ENCODE measurements at places on chromosomes 7 and 10.

DNA sequence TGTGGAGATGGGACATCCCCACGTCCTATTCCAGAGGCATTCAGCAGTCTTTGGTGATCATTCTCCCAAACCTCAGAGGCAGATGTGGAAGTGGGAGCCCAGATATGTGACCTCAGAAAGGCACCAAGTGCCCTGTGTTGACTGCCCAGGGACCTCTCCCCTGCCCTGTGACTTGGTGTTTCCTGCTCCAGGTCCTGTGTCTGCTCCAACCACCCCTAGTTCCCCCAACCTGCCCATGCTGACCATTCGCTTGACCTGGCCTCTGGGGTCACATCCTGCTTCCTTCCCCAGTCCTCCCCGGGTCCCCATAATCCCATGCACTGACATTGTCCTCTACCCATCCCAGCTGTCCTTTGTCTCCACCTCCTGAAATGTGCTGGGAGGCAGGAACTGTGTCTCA, 7.6 kb downstream of the CYP26A1 start:
- no peak for DNase-seq

DNA sequence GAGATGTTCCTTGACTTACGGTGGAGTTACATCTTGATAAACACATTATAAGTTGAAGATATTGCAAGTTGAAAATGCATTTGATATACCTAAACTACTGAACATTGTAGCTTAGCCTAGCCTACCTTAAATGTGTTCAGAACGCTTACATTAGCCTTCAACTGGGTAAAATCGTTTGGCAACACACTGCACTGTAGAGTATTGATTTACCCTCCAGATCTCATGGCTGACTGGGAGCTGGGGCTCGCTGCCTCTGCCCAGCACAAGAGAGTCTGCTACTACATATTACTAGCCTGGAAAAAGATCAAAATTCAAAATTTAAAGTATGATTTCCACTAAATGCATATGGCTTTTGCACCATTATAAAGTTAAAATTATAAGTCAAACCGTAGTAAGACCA, 7.5 kb upstream of the AGR3 start:
- DNase-seq, result no peak

GRCh38 chr10:62005281-62005680, 103.8 kb downstream of the ARID5B start:
- no peak for DNase-seq

DNA sequence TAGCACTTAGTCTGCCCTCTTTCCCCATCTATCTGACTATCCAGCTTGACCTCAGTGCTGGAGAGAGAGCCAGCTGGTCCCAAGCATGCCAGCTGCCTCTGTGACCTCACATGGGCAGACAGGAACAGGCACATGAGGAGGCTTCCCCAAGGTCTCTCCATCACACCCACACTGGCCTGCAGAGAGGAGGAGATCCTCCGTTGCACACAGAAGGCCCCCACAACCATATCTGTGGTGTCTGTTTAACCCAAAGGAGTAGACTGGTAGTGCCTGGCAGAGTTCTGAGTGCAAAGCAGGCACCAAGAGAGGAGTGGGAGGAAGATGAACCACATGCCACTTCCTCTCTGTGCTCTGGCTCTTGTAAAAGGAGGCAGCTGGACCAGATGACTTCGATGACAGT, 4.8 kb upstream of the ANK3 start:
- DNase-seq, result no peak

GRCh38 chr7:45434167-45434784, 139.9 kb upstream of the ADCY1 start:
- DNase-seq, result no peak

DNA sequence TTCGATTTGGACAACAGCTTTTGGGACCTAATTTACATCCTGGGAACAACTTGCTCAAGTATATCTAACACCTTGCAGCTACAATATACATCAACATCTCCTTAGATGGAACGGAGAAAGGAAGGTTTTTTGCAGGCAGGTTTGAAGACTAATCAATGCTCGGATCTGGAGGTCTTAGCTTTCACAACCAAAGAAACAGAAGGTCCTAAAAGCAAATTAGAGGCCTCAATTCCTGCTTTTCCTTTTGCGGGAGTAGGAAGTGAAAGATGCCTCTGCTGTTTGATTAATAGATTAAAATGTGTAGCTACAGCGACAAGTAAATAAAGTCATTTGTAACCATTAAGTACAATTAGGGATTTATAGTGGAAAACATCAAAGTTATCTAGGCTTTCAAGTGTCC, 3.7 kb upstream of the SP8 start:
- DNase-seq, result no peak

- no peak for DNase-seq
Measured at GRCh38 chr7:139913021-139913844, 84.2 kb downstream of the TBXAS1 start.

DNA sequence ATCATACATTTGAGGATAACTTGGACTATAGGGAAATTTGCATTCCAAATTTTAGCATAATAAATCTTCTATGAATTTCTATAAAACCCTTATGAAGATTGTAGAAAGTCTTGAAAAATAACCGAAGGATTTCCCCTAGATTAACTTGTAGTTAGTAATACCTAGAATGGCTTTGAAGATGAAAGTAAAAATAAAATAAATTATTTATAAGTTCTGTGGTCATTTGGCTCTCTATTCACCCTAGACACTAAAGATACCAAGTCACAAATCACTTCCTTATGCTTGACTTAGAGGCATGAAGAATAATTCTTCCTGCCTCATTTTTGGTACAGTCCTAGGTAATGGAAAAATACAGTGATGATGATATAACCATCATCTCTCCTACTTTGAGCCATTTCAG, 79.3 kb downstream of the CSTF2T start:
- DNase-seq, result no peak

DNA sequence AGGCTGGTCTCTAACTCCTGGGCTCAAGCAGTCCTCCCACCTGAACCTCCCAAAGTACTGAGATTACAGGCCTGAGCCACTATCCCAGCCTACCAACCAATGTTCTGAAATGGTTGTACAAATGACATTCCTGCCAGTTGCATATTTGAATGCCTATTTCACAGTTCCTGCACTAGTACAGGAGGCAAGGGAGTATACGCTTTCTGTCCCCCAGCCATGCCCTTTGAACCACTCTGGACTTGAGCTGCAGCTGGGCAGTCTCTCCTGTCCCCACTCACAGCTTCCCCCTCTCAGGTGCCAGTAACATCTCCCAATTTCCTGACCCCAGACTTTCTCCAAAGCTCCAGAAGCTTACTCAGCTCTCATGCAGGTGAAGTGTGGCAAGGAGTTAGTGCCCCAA, 58.9 kb downstream of the SPOCK2 start:
- DNase-seq, result no peak

DNA sequence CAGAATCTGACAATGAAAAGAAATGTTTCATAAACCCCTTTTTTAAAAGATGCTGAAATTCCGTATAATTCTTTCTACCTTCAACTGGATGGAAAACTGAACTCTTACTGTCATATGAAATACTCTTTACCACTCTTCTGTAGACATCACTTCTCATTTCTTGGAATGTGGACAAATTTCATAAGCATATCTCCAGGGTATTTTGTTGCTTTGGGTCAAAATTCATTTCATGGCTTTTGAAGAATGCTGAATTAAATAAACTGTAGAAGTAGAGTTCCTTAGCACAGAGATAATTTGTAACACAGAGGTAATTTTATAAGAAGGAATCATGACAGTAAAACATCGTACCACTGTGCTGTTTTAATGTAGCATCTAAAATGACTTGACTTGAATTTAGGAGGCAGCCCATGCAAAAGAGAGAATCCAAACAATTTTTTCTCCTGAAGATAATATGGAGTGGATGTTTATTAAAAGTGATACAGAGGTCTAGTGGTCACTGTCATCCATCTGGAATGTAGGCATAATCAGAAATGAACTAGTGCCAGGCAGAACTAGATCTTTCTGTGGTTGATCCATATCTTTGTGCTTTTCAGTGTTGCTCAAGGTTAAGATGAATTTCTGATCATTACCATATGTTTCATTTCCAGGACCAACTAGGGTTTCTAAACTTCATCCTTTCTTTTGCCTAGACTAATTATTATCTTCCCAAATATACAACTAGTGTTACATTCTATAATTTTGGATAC, 492.0 kb downstream of the KIF20B start:
- no peak for DNase-seq

Data from SW 1271 (cell line).